Mammary epithelial cell (primary cell): ENCODE measurements at places on chromosomes 7 and 10.
A peak's percentile ranks its signal among the peaks of the same experiment; 100 is the strongest.

- DNase-seq: no peak
Observed at GRCh38 chr7:27631391-27631790, 31.3 kb downstream of the HIBADH start.

- no peak for DNase-seq
Observed at GRCh38 chr7:28973591-28973990, 15.5 kb upstream of the TRIL start.

GRCh38 chr10:110241841-110242240 lies 34.4 kb downstream of the MXI1 start:
- no peak for DNase-seq

- DNase-seq: no peak
Observed at GRCh38 chr7:73789051-73789450, 19.0 kb upstream of the CLDN3 start.

GRCh38 chr10:51087114-51087513 lies 12.8 kb downstream of the PRKG1 start:
- DNase-seq: no peak

- peak; percentile 43 for DNase-seq
Observed at GRCh38 chr10:63628526-63629362, 107.5 kb downstream of the REEP3 start.

- no peak for DNase-seq
Observed at GRCh38 chr10:51709324-51709972, 10.1 kb upstream of the CSTF2T start.

GRCh38 chr7:16985621-16986020 lies 103.8 kb upstream of the AGR3 start:
- peak; percentile 56 for DNase-seq

GRCh38 chr10:133399123-133399601 lies 5.2 kb downstream of the MTG1 start:
- no peak for DNase-seq

GRCh38 chr10:90929179-90929578 lies 8.3 kb upstream of the ANKRD1 start:
- DNase-seq: no peak
